ENCODE measurements at places on chromosomes 4 and X.

DNA sequence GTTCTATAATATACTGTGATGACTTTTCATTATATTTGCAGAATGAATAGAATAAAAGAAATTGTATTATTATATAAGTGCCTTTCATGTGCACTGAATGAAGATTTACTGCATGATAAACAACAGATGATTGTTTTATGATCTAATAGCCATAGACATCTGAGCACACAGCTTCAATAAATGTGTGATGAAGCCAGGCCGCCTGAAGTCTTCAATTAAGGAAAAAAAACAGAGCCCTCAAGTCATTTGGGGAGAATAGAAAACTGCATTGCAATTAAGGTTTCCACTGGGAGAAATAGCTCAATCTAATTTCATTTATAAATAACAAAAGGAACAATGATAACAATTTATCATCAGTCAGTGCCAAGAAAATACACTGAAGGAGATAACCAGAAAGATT, 955.2 kb downstream of the FSTL5 start:
- no peak for DNase-seq

GRCh38 chr4:139876337-139876941, 210.8 kb downstream of the MGST2 start:
- DNase-seq, result no peak

- no peak for DNase-seq
Observed at GRCh38 chrX:56503941-56504673, 59.3 kb upstream of the UBQLN2 start.

- DNase-seq, result no peak
Observed at GRCh38 chr4:4299006-4299405, 9.0 kb downstream of the ZBTB49 start.

DNA sequence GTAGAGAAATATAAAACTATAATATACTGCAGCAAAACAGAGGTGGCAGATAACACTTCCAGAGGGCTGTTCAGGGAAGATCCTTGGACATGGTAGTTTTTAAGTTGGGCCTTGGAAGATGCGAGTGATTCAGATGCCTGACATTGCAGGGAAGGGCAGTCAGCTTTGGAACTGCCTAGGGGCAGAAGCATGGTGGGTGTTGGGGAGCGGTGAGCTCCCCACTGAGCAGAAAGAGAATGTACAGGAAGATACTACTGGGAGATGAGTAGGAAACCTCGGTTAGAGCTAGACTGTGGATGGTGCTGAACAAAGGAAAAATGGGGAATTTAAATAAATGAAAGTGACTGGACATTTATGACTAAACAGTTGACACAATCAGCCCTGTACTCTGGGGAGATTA, 24.9 kb upstream of the SEC24B start:
- DNase-seq, result no peak

DNA sequence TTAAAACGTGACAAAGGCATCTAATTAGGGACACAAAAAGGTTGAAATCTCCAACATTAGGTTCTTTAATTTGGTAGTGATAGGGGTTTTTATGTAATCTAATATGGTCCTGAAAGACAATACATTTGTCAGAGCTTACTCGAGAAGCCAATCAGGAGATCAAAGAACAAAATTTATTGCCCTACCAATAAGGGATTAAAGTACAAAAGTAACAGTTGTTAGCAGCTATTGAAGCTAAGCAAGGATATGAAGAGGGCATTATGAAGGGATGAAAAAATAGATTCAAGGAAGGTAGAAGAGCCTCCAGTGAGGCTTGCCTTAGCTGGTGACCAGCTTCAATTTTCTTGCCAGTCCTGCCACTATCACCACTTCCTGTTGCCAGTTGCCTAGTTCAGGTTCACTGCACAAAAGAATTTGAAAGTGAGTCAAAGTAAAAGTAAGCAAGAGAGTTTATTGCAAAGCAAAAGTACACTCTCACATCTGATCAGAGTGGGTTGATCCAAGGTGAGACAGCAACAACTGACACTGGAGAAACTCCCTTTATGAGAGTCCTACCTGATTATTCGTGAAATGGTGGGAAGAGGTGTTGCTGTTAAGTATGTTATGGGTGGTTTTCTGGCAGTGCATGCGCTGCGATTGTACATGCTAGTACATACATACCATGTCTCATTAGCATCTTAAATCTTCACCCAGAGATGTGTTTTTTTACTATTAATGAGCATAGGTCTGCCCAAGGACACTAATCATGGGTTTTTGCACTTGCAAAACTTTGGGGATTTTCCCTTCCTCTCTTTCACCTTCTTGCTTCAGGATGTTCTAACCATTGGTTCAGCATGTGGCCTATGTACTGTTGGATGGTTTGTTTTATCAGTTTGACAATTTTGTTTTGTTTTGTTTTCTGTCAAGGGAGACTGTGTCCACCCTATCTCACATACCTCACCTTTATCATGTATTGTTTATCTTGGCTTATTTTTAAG, 263.2 kb upstream of the ITM2A start:
- DNase-seq, result no peak

DNA sequence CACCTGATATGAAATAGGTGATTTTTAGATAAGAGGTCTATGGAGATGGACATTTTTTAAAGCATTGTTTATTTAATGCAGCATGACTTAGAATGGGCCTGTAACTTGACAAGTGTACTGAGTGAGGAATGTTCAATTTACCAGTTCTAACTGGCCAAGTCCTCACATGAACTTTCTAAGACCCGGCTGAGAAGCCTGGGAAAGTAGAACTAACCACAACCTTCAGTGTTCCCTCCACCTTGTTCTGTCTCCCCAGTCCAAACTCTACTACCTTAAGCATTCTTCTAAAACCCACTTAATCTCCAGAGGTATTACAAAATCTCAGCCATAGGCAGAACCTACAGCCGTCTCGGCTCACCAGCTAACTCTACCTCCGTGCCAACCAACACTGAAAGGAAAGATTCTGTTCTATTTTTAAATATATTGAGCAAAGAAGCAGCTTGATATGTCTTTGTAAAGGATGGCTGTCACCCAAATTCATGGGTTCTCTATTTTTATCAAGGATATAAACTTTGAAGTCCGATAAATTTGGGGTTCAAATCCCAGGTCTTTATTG, 6.8 kb downstream of the PPARGC1A start:
- no peak for DNase-seq

- DNase-seq, result no peak
Observed at GRCh38 chrX:101764538-101764937, 104.9 kb upstream of the ARMCX2 start.

GRCh38 chr4:155578219-155578618, 88.4 kb upstream of the GUCY1A1 start:
- DNase-seq, result no peak

DNA sequence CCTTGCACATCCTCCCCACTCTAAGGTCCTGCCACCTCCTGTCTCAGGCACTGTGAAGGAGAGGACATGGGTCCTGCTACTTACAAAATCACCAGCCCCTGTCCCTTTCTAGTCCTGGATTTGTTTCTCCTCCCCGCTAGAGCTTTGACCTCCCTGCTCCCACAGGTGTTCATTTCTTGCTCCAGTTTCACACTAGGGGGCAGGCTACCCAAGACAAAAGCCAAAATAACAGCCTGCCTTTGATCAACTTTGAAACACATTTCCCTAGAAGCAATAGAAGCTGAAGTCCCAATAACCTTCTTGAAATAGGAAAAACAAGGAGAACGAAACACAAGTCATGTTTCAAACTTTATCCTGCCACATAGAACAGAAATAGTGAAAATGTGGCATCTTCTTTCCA, 164.4 kb downstream of the QDPR start:
- DNase-seq, result peak; percentile 21

- no peak for DNase-seq
Observed at GRCh38 chr4:25875281-25875745, 12.5 kb upstream of the SEL1L3 start.

GRCh38 chr4:2127609-2128332, 68.6 kb downstream of the NAT8L start:
- DNase-seq, result no peak

- DNase-seq, result peak; percentile 40
Observed at GRCh38 chrX:68511255-68511654, 12.4 kb downstream of the YIPF6 start.

- DNase-seq, result peak; percentile 82
Observed at GRCh38 chr4:104490770-104491480, 3.8 kb downstream of the CXXC4 start.

- no peak for DNase-seq
Observed at GRCh38 chr4:3317011-3317655, 24.3 kb downstream of the RGS12 start.

DNA sequence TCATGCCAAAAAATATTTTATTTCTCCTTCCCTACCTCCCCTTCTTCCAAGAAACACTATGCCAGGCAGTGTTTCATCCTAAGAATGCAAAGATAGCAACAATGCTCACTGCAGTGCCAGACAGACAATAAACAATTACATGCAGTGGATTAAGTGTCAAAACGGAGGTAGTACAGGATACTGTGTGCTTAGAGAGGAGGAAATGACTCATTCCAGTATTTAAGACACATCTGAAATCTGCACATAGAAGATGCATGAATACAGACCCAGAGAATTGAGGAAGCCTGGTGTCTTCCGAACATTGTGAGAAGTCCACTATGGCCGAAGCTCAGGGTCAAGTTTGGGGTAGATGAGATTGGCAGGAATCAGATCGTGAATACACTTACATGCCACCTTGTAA, 326.4 kb downstream of the PPP3CA start:
- no peak for DNase-seq

DNA sequence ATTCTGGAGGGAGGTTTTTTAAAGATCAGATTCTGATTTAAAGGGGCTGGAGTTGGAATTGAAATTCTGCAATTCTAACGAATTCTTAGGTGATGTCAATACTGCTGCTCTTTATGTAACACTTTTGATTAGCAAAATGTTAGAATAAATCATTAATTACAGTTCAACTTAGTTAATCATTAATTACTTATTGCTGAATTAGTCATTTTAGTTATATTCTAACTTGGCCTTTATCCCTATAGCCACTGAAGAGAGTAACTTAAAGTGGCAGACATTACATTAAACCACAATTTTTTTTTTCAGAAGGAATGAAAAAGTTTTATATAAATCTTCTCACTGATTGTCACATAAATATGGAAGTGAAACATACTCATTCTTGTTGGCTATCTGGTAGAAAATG, 206.6 kb upstream of the ITM2A start:
- DNase-seq, result no peak

GRCh38 chrX:105468741-105469140, 248.2 kb upstream of the TEX13A start:
- no peak for DNase-seq

DNA sequence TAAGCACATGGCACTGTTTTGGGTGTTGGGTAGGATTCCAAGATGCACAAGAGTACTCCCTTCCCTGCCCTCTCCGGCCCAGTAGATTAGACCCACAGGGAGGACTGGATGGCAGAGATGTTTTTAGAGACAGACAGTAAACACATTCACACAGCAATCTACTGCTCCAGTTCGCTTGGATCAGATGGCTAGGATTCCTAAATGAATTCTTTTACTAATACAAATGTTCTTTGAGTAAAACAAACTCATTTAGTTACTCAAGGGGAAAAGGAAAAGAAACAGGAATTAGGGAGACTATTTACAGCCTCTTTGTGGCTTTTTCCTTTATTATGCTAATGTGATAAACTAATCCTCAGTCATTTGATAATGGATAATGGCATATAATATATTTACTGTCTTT, 5.9 kb downstream of the SNX25 start:
- DNase-seq, result no peak

- no peak for DNase-seq
Observed at GRCh38 chrX:65406532-65406931, 128.1 kb downstream of the LAS1L start.

GRCh38 chrX:47748576-47748975, 88.1 kb upstream of the ZNF81 start:
- DNase-seq, result no peak

DNA sequence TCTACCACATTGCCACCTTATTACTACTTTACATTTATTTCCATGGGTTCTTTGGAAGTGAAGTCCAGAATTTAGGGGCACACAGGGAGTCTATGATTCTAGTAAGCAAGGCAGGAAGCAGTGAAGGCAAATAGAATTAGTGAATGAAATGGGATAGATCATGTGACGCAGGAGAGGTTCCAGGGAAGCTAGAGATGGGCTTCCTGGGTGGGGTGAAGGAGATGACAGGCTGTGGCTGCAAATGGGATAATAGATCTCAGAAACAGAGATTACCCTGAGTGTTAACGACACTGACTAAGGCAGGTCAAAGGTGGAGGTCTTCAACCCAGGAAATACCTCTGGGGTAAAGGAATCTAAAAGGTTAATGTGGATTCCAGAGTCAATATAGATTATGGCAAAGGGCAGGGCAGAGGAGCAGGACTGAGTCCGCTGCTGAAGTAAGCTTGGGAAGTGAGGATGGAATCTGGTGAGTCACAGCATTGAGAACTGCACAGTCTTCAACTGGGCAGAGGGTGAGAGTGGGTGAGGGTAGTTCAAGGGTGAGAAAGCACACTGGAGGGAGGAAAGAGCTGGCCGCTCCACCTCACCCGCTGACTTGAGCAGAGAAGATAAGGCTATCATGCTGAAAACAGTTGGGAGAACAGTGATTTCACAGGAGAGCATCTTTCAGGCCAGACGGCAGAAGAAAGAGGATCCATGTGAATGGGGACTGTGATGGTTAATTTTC, 70.8 kb downstream of the ANXA3 start:
- no peak for DNase-seq

GRCh38 chr4:143337600-143338287, 1.1 kb downstream of the GAB1 start:
- DNase-seq, result peak; percentile 78

DNA sequence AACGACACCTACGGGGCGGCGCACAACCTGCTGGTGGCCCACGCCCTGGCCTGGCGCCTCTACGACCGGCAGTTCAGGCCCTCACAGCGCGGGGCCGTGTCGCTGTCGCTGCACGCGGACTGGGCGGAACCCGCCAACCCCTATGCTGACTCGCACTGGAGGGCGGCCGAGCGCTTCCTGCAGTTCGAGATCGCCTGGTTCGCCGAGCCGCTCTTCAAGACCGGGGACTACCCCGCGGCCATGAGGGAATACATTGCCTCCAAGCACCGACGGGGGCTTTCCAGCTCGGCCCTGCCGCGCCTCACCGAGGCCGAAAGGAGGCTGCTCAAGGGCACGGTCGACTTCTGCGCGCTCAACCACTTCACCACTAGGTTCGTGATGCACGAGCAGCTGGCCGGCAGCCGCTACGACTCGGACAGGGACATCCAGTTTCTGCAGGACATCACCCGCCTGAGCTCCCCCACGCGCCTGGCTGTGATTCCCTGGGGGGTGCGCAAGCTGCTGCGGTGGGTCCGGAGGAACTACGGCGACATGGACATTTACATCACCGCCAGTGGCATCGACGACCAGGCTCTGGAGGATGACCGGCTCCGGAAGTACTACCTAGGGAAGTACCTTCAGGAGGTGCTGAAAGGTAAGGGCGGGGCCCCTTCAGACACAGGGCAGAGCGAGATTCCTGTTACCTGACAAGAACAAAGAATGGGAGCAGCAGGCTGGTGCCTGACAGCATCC, 11.7 kb downstream of the RPL9 start:
- no peak for DNase-seq

- no peak for DNase-seq
Observed at GRCh38 chr4:155608225-155608885, 58.3 kb upstream of the GUCY1A1 start.

- no peak for DNase-seq
Observed at GRCh38 chr4:17981063-17981462, 40.5 kb downstream of the LCORL start.
